Activated CD4-positive, alpha-beta T cell treated with anti-CD3 and anti-CD28 coated beads, Interleukin-2, amount 50 U/mL, for 1 hour (primary cell): ENCODE measurements at places on chromosomes 6 and 20.
A peak's percentile ranks its signal among the peaks of the same experiment; 100 is the strongest.

DNA sequence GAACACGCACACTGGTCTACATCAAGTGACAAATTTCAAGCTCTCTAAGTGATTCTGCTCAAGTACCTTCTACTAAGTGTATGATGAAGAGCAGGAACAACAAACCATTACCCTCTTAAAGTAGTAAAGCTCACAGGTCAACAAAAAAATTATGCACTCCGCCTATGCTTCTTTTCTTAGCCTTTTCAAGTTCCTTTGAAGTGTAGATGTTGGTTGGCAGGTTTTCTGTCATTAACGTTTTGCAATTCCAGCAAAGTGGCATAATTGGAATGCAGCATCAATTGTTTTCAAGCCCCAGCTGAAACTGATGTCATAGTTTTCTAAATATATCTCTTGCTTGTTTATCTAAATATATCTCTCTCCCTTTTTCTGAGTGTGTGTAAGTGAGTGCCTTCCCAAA is 396.9 kb upstream of the EYS start:
- DNase-seq: no peak

DNA sequence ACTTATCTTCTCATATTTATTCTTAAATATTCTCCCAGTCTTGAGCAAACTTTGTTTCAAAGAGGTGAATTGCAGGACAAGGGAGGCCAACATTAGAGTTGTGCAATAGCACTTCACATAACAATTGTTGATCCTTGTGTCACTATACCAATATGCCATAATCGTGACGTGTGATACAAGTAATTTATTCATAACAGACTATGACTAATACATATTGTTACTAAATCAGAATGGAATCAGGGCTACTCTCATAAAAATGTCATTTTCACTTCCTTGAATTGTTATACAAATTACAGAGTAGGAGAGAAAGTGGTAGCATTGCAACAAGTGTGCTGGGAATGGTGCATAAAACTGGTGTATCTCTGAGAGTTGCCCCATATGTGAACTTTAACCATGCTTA is 37.2 kb upstream of the PLCB1 start:
- no peak for DNase-seq

GRCh38 chr20:3045042-3045815 is 623 bp upstream of the MRPS26 start:
- peak; percentile 33 for DNase-seq

GRCh38 chr6:89295981-89296380 is 19.1 kb downstream of the GABRR2 start:
- no peak for DNase-seq

DNA sequence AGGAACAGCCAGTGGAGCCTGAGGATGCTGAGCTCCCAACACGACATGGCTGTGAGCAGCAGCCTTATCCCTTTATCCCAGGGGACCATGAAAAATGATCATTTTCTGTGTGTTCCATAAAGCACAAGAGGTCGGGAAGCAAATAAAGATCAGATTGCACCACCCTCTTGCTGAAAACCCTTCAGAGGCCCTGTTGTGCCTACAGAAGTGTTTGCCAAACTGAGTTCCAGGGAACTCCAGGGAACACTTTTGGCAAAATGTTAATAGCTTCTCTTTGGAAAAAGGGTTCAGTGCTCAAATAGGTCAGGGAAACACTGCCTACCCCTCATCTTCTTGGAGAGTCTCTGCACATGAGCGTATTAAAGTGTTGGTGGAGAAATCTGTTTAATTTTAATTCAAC is 24.4 kb downstream of the ARMC2 start:
- no peak for DNase-seq

DNA sequence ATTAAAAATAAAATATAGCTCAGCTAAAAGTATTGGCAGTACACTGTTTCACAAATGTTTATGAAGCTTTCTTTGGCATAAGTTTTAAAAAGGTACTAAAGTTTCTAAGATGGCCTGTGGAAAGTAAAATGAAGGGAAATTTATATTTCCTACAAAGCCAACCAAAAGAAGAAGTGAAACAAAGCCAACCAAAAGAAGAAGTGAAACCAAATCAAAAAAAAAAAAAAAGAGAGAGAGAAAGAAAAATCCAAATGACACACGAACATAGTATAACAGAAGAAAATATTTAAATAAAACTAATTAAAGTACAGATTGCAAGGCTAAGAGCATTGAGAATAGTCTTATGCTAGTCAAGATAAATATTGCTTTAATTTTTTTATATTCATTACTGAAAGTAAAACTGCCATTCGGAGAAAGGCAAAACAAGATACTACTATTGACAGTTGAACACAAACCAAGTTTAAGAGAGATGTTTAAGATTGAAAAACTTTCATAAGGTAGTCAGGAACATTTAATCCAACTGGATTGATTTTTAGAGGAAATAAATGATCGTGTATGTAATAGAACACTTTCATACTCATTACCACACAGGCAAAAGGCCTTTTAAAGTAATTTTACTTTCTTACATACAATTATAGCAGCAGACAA is 12.8 kb upstream of the KHDRBS2 start:
- DNase-seq: no peak

DNA sequence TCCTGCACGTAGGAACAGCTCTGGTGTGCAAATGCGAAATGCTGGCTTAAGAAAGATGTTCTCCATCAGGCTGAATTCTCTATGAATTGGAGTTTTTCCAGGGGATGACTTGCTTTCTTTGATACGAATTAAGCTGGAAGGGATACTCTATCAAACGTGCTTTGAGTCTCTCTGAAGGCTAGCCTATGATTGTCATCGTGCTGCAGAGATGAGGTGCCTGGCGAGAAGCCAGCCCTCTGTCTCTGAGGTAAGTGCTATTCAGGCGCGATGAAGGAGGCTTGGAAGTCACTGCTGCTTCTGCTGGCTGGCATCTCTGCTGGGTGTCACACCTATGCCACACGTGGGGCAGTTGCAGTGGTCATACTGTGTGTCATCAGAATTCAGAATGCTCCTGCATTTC is 223.7 kb downstream of the TAF4 start:
- DNase-seq: no peak

DNA sequence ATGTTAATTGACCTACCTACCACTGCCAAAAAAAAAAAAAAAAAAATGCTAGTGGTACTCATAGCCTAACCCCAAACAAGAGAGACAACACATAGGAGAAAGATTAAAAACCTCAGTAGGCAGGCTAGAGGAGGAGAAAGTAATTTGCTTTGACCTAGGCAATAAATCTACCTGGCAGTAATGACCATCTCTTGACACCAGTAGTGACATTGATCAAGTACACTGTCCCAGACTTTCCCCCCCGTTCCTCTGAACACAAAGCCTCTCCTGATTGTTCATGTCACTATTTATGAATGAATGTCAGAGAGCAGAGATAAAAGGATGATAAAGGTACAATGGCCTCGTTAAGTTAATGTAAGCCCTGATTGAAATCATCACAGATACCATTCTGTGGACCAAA is 746.8 kb downstream of the CBLN4 start:
- DNase-seq: no peak

- no peak for DNase-seq
These were observed 170.4 kb downstream of the DHX35 start for GRCh38 chr20:39132511-39132910.

GRCh38 chr6:32192608-32193039 is at the start of gene GPSM3:
Gene GPSM3 (minus strand): TSS chr6:32192643. CDS start chr6:32192513, 130 bp downstream.
- peak; percentile 41 for DNase-seq

DNA sequence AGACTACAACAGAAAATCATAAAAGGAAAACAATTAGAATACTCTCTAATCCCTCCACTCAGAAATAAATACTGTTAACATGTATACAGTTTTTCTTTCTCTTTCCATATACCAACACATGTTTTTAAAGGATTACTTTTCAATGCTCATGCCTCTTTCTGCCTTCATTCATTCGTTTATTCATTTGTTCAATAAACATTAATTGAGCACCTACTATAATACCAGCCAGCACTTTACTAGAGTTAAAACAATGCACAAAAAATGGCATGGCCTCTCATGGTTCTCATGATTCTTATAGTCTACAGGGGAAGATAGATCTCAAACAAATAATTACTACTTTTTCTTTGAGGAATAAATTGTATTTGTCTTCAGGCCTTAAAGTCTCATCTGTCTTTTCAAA is 70.3 kb upstream of the RIPOR2 start:
- no peak for DNase-seq

DNA sequence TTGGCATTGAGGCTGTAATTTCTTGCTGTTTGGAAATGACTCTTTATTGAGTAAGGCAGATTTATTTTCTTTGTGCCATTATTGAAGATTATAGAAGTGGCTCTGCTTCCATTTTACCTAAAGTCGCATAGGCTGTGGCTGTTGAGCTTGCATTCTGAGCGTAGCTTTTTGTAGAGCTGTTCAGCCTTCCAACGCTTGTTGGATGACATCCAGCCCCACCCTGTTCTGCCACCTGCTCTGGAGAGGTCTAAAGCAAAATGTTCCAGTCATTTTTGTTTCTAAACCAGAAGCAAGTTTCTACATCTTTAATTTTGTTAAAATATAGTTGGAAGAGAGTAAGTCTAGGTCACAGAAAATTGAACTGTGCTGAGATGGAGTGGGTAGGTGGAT is 24.4 kb downstream of the UST start:
- no peak for DNase-seq

DNA sequence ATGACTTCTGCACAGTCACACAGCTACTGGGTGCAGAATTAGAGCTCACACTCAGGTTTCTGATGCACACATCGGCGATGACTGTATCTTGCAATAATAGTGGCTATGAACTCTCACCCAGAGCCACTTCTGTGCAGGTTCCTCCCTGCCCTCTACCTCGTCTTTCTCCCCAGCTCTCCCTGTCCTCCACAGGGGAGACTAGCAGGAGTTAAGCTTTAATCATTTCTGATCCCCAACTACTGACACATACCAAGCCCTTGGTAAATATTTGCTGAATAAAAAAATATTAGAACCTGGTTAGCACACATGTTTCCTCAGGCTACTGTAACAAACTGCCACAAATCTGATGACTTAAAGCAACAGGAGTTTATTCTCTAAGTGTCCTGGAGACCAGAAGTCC is 222.7 kb upstream of the FOXA2 start:
- DNase-seq: no peak

DNA sequence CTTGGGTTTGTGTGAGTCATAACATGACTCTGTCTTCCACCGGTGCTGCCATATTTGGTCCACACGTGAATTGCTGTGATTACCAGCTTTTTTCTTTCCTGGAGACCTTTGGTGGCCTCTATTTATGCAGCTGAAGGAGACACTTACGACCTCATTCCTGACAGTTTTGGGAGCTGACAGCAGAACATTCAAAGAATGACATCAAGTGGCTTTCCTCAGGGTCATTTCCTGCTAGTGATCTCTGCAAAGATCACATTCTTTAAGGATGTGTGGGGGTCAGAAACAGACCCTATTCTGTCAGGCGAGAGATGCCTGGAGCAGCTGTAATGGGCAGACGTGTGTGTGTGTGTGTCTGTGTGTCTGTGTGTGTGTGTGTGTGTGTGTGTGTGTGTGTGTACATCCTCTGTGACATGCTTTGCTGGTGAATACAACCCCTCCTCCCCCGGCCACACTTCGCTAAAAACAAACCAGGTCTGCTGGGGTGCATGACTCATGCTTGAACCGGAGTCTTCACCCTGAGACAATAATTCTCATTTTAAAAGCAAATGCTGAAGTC is 115.6 kb downstream of the TMEM170B start:
- peak; percentile 3 for DNase-seq

DNA sequence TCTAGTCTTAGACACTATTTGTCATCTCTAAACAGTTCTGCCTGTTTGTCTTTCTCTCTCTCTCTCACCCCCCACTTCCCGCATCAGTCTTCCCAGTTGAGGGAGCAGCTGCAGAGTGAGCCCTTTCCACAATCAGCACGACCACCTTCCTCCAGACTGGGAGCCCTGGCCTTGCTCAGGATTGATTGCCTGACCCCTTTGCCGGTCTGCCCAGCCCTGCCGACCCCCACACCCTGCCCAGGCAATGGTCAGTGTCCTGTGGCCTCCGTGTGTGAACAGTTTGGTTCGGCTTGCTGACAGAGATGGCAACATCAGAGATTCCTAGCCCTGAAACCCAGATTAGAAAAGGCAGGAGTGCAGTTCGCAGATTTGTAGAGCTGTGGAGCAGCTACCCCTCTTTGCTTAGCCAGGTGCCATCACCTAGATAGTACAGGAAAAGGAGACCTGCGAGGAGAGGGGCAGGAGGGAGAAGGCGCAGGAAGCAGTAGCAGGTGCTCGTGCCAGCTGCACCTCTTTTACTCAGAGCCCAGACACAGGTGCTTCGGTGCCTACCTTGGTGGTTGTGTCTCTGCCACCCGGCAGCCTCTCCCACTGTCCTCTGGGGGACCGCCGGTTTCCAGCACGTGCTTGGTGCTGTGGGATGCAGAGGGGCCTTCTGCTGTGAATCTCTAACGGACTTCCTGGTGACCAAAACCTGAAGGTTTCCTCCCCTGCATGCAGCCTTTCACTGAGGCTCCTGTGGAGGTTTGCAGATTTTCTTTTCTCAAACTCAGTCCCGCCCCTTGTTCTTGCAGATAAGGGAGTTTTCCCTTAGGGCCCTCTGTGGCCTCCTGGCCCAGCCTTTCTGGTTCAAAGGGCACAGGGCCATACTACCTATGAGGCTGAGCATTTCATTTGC is 92.4 kb downstream of the SCML4 start:
- DNase-seq: peak; percentile 29

DNA sequence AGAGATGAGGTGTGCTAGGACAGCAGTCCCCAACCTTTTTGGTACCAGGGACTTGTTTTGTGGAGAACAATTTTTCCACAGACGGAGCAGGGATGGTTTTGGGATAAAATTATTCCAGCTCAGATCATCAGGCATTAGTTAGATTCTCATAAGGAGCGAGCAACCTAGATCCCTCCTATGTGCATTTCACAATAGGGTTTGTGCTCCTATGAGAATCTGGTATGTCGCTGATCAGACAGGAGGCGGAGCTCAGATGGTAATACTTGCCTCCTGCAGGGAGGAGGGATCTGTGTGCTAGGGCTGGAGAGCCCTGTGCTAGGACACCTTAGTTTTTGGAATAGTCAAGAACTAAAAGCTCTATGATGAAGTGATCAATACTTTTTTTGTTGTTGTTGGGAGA is 2.5 kb downstream of the SMIM13 start:
- DNase-seq: no peak

DNA sequence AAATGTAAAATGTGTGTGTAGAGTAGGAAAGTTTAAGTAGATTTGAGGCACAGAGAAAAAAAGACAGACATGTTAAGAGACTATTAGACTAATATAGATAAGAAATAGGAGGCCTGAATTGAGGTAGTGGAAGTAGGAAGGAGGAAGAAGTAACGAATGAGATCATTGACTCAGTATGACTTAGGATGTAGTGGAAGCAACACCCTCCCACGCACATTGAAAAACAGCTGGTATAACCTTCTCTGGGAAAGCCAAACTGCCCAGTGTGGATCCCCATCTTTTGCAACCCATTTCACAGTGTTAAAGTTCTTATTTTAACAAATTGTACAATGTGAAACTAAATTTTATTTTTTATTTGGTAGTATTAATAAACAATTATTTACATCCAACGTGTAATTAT is 89.1 kb downstream of the GRIK2 start:
- no peak for DNase-seq
